HCEC 1CT (cell line): ENCODE measurements at places on chromosomes 2 and 18.
A peak's percentile ranks its signal among the peaks of the same experiment; 100 is the strongest.

GRCh38 chr2:191501561-191502168 is 176.3 kb upstream of the NABP1 start:
- peak; percentile 48 for DNase-seq

- DNase-seq, result no peak
Observed at GRCh38 chr2:41878716-41879234, 169.0 kb upstream of the PKDCC start.

DNA sequence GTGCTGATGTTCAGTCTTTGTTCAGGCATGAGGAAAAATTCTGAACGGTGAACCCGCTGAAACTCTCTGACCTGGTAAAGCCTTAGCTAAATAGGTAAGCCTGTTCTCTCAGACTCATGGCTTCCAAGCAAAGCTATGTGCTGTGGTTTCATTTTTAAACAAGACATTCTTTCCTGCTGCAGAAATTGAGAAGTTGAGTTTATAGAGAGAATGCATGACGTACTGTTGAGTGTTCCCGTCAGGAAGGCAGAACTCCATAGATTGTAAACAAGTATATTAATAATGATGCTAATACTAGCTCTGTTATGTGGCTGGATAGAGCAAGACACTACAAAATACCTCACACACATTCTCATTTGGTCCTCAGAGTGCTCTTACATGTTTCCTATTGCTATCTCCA is 424.0 kb upstream of the CRIM1 start:
- peak; percentile 37 for DNase-seq

- no peak for DNase-seq
Observed at GRCh38 chr2:222946700-222947287, 86.0 kb downstream of the ACSL3 start.

DNA sequence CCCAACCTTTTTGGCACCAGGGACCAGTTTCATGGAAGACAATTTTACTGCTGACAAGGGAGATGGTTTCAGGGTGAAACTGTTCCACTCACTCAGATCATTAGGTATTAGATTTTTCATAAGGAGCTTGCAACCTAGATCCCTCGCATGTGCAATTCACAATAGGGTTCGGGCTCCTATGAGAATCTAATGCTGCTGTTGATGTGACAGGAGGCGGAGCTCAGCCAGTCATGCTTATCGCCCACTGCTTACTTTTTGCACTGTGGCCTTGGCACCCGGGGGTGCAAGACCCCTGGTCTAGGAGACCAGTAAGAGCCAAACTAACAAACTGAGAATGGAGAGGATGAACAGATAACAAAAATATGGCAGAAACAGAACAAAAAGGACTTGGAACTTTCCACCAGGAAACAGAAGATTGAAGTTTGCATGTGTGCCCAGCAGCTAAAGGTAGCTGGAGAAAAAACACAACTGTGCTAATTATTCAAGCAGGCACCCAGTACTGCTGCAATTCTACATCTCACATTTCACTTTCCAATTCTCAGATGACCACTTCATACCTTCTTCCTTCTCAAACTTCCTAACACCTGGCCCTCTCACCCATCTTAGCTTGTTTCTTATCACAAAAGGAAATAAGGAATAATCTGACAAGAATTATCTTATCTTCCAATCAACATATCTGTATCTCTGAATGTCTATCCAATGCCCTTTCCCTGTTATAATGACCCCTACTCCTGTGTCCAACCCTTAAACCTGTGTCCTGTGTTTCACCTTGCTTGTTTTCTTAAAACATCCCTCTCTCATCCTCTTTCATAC is 24.8 kb downstream of the SP3 start:
- DNase-seq, result no peak

GRCh38 chr2:27710640-27711430 is 47.1 kb downstream of the SLC4A1AP start:
- DNase-seq, result no peak

- no peak for DNase-seq
Observed at GRCh38 chr2:217102956-217103355, 243.1 kb upstream of the TNP1 start.

GRCh38 chr18:1760901-1761300 is 810.4 kb downstream of the METTL4 start:
- no peak for DNase-seq

- no peak for DNase-seq
Observed at GRCh38 chr2:100470182-100470581, at the start of gene NMS. Gene NMS (plus strand): TSS chr2:100470482. CDS start chr2:100470489, 7 bp downstream.

GRCh38 chr2:122545821-122546220 is 790.4 kb downstream of the TSN start:
- no peak for DNase-seq

DNA sequence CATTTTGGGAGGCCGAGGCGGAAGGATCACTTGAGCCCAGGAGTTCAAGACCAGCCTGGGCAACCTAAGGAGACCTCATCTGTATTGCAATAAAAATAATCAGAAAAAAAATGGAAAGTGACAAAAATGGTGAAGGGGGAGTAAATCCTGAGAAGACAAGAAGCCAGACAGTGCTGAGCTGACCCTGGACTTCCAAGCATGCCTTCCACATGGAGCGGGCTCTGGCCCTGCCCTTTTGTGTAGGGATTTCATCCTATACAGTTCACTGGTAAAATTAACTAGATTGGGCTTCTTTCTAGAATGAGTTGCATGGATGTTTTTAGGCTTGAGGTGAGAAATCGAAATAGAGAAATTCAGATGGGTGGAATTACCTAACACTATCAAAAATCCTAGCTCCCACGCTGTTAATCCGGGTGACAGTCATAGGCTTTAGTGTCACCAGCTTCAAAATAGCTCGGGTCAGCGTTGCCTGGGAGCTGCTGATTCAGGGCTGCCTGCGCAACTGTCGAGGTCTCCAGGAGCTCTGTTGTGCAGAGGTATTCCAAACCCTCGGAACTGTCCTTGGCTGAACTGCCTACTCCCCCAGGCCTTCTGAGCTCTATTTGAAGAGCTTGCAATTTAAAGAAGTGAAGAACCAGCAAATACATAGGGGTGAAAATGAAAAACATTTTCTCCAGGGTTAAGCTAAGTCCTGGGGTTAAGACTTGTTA is 21.5 kb upstream of the ZNF532 start:
- no peak for DNase-seq

- no peak for DNase-seq
Observed at GRCh38 chr2:32849456-32850194, 97.1 kb upstream of the LTBP1 start.

DNA sequence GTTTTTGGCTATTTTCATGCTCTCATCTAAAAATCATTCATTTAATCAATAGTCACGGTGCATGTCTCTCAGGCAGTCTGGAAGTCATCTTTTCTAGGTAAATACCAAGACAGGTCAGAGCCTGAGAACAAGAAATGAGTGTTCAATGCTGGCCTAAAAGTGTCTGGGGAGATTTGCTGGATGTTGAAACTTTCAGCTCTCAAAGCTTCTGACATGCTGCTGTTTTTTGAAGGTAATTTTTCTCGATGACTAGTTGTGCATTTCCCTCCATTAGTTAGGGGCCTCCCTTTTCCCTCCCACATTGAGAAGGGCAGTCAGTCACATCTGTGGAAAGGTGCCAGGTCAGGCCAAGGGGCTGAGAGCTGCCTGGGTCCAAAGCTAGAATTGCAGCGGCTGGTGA is 115.6 kb downstream of the LPIN1 start:
- no peak for DNase-seq

GRCh38 chr2:217414429-217414828 is 554.6 kb upstream of the TNP1 start:
- DNase-seq, result no peak

DNA sequence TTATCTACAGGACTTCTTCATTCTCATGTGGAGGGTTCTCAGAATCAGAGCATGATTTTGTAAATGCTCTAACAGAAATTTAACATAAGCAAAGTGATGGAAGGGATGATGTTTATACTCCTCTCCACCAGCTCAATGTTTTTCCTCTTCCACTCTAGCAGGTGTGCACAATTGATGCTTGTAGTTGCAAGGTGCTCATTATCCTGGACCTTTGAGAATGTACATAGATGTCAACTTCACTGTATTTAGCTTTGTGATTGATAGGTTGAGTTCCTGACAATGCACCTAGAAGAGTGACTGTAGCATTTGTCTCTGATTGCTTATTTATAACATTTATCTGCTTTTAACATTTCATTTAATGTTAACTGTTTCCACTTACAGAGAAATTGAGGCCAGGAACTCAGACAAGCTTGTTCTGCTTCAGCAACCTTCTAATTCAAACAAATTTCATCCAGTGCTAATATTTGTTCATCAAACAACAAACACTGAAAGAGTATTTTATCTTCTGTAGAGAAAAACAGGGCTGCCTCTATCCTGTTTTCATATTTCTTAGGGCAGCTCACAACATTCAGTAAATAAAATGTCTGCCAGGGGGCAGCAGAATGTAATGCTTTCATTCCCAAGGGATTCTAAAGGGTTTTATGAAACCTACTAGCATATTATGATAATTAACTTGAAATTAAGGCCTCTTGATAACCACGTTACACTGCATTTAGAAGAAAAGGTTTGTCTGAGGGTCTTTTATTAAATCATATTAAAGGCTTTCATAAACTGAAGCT is 127.9 kb upstream of the NOL4 start:
- DNase-seq, result no peak

DNA sequence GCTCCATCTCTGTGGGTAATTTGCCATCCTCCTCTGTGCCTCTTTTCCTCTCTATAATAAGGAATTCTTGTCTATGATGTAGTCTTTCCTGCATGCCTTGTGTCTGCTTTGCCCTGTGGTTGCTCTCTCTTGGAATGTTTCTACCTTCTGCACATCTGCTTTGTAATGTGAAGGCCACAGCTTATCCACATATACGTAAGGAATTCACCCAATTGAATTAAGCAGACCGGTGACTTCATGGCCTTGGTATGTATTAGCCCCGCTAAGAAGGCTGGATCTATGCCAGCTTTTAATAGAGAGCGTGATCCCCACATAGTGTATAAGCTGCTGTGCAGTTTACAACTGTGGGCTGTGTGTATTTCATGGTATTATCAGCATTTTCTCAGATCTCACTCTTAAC is 274.7 kb downstream of the RNF144A start:
- DNase-seq, result no peak

DNA sequence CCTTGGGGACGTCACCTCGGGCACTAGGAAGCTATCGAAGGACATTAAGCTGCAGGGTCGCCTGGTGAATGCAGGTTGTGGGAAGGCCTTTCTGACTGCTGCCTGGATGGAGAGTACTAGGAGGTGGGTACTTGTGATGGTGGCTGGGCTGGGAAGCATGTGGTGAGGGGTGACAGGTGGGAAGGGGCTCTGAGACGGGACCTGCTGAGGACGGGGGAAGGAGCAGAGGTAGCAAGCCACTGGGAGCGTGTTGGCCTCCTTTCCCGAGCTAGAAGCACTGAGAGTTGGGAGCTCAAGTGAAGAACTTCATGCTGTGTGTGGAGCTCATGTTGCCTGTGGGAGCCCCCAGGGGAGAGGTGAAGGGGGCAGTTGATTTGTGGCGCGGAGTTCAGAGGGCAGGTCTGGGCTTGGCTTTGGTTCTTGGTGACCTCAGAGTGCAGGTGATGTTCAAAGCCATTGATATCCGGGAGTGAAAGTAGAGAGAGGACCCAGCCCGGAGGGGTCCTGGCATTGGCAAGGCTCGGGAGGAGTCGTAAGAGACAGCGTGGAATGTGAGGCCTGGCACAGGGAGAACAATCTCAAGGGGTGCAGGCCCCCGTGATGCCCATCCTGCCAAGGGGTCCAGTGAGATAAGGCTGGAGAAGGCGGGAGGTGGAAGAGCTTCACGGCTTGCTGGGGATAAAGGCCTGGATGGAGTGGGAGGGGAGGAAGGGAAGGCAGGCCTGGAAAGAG is 13.2 kb downstream of the MROH2A start:
- no peak for DNase-seq

GRCh38 chr2:190695739-190696138 is 46.9 kb downstream of the NAB1 start:
- no peak for DNase-seq

GRCh38 chr18:79937103-79937860 is 14.2 kb downstream of the SLC66A2 start:
- DNase-seq, result no peak

DNA sequence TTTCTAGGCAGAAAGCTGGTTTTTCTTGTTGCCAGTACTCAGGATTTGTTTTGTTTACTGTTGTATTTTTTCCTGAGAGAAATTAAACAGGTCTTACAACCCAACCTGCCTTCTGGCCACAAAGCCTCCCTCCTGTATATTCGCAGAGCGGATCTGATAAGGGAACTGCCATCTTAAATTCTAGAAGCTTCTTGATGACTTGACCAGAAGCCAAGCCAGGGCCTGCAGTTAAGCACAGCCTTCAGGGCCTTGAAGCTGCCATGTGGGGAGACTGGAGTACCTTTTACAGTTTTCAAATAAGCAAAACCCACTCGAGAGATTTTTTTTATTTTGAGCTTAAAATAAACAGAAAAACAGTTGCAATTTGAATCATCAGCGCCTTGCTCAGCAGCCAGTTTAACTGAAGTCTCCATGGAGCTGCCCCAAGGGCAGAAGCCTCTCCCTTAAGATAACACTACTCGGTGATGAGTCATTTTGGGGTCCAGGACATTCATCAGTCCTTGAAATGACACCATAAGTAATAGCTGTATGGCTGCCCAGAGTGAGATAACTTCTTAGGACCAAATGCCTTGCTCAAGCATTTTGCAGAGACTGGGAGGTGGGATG is 51.5 kb upstream of the PHLPP1 start:
- DNase-seq, result no peak

- DNase-seq, result no peak
Observed at GRCh38 chr2:227464361-227464760, 7.6 kb upstream of the AGFG1 start.

- DNase-seq, result no peak
Observed at GRCh38 chr2:155364766-155365165, 666.3 kb downstream of the KCNJ3 start.

DNA sequence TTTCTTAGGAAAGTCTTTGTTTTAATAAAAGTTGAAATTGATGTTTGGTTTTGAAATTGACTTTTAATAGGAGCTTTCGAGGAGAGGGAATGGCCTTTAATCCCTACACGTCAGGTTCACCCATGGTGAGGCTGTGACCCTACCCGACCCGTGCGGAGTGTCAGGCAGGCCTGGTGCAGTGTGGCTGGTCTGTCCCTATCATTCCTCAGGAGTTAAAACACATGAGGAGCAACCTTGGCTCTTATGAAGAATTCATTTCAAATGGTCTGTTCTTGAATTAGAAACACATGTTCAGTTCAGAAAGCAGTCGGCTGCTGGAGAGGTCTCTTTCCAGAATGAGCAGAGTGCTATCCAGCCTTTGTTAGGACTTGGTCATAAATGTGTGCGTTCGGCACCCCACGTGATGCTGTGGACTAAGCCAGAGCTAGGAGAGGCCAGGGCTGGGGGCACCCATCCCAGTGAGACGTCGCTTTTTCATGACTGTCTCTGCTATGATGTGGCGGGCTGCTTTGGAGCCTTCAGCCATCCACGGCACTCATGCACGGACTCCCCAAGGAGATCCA is 54.7 kb downstream of the EMILIN2 start:
- DNase-seq, result no peak
